Fibroblast of skin of abdomen (primary cell): ENCODE measurements at places on chromosomes 6 and 20.

- DNase-seq: peak; percentile 70
These were observed 446.6 kb upstream of the JAG1 start for GRCh38 chr20:11120431-11120830.

GRCh38 chr6:170074907-170075306, 216.0 kb downstream of the DLL1 start:
- no peak for DNase-seq

- no peak for DNase-seq
These were observed 20.5 kb upstream of the TMEM181 start for GRCh38 chr6:158539413-158539812.

GRCh38 chr6:169650959-169651292, 50.9 kb downstream of the WDR27 start:
- DNase-seq: no peak

DNA sequence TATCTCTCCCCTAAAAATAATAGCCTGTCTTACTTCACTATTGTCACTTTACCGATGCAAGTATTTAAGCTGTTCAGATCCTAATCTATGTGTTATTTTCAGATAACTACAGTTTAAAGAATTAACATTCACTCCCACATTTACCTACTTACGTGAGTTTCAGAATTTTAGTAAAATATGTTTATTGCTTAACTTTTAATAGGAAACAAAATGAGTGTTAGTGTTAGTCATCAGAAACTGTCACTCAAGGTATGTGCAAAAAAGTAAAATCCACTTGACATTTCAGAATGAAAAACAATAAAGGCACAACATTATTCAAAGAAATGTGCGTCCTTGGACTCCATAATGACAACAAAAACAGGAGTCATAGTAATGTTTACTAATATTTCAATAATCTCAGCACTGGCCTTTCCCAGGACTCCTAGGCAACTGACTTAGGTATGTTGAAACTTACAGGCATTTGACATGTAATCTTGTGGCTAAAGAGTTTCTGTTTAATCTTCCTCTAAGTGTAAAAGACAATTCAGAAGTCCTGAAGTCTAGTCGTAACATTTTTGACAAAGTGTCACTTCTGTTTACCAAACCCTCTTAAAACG, 4.5 kb downstream of the ATXN1 start:
- no peak for DNase-seq

GRCh38 chr6:127749095-127749494, 151.8 kb downstream of the THEMIS start:
- DNase-seq: no peak

GRCh38 chr6:134402372-134402984, 84.6 kb upstream of the SGK1 start:
- DNase-seq: no peak

DNA sequence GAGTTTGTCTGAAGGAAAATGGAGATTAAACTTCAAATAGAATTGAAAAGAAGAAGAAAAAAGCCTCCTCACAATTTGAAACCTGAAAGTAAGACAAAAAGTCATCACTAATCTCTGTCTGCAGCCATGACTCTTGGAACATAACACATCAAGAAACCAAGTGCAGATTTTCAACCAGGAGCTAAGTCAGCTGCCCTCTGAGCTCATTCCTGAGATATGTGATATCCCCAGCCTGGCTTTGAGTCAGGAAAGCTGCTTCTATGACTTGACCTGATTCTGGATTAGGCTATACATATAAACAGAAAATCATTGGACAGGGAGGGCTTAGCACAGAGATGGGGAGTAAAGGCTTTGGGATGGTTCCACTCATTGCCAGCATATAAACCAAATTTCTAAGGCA, 891.4 kb downstream of the TFAP2A start:
- DNase-seq: peak; percentile 91

GRCh38 chr6:168133687-168134559, 54.9 kb upstream of the FRMD1 start:
- DNase-seq: no peak
